ENCODE measurements at places on chromosomes 7 and 10.

DNA sequence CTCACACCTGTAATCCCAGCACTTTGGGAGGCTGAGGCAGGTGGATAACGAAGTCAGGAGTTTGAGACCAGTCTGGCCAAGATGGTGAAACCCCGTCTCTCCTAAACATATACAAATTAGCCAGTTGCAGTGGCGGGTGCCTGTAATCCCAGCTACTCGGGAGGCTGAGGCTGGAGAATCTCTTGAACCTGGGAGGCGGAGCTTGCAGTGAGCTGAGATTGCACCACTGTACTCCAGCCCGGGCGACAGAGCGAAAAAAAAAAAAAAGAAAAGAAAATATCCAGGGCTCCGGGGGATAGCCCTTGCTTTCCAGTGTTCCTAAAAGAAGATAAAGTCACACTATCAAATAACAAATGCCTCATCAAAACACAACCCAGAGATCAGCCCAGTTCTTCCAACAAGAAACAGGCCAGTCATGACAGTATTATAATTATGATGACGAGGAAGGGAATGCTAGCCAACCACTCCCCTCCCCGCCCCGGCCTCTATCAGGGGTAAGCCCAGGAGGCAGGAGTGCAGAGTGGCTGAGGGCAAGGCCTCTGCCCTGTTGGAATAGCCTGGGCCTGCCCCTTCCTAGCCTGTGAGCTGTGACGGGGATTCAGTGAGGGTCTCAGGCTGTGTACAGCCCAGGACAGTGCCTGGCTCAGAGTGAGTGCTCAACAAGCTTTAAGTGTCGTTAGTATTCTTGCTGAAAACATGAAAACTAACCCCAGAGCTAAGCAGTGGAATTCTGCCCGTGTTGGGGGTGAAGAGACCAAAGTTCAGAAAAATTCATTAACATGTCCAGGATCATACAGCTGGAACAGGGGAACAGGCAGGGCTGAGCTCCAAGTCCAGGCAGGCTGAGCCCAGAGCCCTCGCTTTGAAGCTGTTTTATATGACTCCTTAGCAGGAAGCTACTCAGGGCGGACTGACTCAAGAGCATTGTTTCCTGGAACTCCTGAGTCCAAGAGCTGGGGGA is 54.3 kb downstream of the FAM241B start:
- no peaks in the 10 kb centered on the region for H3K36me3 ChIP-seq
- H3K4me1 ChIP-seq, result no peaks in the 10 kb centered on the region
- no peaks in the 10 kb centered on the region for H3K27me3 ChIP-seq
- DNase-seq, result no peak

DNA sequence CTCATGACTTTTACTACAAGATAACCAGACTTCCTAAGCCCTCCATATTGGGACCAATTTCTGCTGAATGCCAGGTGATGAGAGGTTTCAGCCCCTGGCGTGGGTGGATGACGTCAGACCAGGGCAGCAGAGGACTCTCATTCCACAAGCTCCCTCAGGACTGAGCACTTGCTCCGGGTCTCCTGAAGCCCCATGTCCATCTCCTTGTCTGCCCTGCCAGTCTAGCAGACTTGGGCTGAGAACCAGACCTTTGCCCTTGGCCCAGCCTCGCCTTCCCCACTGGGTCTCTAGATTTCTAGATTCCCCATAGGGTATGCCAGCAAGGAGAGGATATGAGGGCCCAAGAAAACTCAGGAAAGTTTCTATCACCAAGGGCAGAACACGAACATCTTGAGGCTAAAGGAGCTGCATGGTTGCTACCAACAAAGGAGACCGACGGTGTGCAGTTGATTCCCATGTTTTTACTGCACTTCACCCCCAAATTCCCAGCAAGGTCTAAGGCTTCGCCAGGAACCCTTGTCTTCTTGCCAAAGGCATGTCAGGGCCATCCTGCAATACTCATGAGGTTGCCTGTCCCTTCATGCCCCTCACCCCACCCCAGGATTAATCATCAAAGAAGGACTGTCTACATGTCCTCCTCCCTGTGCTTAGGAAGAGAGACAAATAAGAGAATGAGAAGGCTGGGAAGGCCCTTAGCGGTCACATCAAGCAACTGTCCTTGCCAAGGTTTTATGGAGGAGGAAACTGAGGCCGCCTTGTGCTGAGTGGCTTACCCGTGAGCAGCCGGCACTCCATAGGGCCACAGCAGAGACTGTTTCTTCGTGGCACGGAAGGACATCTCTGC is 96.5 kb upstream of the MACROH2A2 start:
- H3K4me1 ChIP-seq, result no peaks in the 10 kb centered on the region
- no peak for DNase-seq
- no peaks in the 10 kb centered on the region for H3K27me3 ChIP-seq
- no peaks in the 10 kb centered on the region for H3K36me3 ChIP-seq

DNA sequence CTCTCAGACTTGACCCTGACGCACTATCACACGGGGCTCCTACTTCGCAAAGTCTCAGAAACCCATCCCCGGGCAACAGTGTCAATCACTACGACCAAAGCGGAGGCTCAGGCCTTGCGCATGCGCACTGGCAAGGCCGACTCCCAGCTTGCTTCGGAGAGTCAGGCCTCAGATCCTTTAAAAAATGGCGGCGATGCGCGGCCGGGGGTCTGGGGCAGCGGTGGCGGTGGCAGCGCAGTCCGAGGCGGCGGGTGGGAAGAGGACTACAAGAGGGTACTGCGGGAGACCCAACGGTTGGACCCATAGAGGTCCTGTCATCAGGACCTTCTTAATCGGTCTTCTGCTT is 196.9 kb downstream of the ZNF716 start:
- no peak overlapping the region for H3K4me3 ChIP-seq
- no peak overlapping the region for H3K27ac ChIP-seq
- no peaks in the 10 kb centered on the region for H3K27me3 ChIP-seq

DNA sequence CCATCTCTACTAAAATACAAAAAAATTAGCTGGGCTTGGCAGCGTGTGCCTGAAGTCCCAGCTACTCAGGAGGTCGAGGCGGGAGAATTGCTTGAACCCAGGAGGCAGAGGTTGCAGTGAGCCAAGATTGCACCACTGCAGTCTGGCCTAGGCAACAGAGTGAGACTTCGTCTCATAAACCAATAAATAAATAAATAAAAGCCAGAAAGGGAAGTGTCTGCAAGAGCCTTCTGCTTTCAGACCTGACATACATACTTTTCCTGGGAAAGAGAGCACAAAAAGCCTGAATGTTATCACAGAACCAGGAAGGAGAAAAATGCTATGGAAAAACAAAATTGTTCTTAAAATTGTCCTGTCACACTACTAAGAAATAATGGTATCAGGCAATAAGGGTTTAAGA is 4.1 kb upstream of the KIF5B start:
- H3K27me3 ChIP-seq, result no peaks in the 10 kb centered on the region
- H3K27ac ChIP-seq, result no peak overlapping the region
- no peaks in the 10 kb centered on the region for H3K36me3 ChIP-seq

DNA sequence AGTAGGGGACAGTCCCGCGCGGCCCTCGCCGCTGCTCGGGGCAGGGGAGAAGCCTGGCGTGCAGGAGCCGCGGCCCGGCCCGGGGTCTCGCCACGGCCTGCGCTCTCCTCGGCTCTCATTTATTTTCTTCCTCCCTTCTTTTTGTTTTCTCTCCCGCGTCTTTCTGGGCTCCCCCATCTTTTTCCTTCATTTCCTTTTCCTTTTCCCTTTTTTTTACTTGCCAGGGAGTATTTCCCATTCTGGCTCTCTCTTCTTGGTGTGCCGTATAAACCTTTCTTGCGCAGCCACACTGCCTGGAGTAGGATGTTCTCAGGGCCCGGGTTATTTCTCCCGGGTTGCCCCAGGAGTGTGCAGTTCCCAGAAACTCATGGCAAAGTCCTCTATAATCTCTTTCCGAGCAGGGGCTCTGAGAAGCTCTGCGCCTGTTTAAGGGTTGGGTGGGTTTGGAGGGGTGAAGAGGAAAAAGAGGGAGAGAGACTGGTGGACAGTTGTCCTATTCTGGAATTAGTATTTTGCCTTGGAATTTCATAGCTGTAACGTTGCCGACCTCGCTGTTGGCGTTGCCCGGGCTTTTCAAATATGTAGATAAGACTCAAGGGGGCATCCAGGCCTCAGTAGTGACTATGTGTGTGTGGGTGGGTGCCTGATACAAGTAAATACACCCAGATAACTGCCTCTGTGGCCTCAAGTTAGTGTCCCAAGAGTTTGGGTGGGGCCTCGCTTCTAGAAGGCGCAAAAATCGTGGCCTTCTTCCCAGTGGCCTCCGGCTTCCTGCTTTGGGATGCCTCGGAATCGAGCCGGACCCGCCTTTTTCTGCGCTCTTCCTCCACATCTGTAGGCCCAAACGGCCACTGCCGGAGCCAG is 4.3 kb upstream of the ZNF503 start:
- H3K4me3 ChIP-seq, result peak overlapping the region; percentile 59
- H3K36me3 ChIP-seq, result no peaks in the 10 kb centered on the region
- DNase-seq, result peak; percentile 30
- no peaks in the 10 kb centered on the region for H3K27me3 ChIP-seq
- no peak overlapping the region for H3K27ac ChIP-seq
- peaks cover 8% of the 10 kb centered on the region for H3K4me1 ChIP-seq

DNA sequence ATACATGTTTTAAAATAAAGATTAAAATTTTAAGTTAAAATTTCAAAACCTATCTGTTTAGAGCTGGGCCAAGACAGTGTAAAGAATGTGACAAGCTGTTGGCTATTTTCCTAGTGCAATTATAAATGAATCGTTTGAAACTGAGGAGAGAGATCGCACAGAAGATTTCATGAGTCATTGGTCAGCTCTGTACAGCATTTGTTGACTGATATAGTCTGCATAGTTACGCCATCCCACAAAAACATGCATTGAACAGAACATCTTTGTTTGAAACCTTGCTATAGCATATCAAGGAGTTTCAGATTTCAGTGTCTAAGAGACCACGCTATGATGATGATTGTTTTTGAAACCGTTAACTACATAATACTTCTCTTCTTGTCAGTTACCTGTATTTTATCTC is 1.3 kb upstream of the C10orf67 start:
- no peak overlapping the region for H3K4me3 ChIP-seq
- no peak overlapping the region for H3K27ac ChIP-seq
- H3K36me3 ChIP-seq, result no peaks in the 10 kb centered on the region
- peaks cover 7% of the 10 kb centered on the region for H3K4me1 ChIP-seq

DNA sequence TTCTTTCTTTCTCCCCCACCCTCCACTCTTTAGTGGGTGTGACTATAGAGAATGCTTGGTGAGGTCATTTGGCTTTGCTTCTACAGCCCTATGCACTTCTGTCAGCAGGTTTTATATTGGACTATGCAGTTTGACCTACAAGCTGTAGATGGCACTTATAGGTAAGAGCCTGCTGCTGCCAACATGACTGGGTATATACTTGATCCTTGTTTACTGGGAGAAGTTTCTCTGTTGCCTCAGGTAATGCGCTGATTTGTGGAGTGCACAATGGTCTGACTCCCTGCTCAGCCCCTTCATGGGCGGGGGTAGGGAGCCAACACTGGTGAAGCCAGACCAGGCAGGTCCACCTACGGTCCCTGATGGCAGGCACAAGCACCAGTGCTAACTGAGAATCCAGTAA is 33.7 kb upstream of the C7orf33 start:
- H3K4me1 ChIP-seq, result no peaks in the 10 kb centered on the region
- H3K27me3 ChIP-seq, result no peaks in the 10 kb centered on the region
- H3K4me3 ChIP-seq, result no peak overlapping the region
- H3K27ac ChIP-seq, result no peak overlapping the region
- H3K36me3 ChIP-seq, result no peaks in the 10 kb centered on the region

DNA sequence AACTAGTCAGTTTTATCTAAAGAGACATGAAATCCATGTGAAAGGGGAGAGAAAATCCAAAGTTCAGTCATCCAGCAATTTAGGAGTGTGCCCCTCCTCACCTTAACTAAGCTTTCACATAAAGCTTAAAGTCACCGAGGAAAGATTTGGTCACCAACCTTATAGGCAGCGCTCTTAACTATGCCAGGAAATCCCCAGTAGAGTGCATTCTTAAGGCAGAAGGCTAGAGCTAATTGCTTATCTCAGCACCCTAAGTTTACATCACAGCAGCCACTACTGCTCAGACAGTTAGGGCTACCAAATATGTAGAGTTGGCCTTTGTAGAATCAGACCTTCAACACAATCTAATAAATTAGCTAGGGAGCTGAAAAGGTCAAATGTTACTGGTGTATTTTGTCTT is 47.9 kb downstream of the MTPN start:
- no peak overlapping the region for H3K4me3 ChIP-seq
- H3K27me3 ChIP-seq, result no peaks in the 10 kb centered on the region
- no peak overlapping the region for H3K27ac ChIP-seq
- DNase-seq, result no peak

DNA sequence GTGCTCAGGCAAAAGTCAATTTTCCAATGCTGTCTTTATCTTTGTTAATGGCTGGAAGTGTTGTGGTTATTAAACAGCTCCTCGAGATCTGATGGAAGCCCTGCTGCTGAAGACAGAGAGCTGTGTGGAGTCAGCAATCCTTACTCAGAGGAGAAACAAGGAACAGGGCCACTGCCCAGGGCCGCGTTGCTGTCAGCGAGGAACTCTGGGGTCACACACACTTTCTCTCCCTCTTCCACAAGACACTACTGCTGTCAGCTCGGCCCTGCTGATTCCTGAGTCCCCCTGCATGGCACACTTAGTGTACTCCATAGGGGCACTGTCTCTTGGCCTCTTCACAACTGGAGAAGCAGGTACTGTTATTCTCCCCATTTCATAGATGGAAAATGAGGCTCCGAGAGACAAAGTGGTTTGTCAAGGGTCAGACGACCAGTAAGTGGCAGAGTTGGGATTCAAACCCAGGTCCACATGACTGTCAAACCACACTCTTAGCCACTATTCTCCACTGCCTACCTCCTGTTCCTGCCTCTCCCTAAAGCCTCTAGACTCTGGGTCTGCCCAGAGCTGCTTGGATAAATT is 29.3 kb upstream of the PDCD4 start:
- peaks cover 5% of the 10 kb centered on the region for H3K4me1 ChIP-seq
- H3K4me3 ChIP-seq, result no peak overlapping the region
- no peaks in the 10 kb centered on the region for H3K27me3 ChIP-seq

DNA sequence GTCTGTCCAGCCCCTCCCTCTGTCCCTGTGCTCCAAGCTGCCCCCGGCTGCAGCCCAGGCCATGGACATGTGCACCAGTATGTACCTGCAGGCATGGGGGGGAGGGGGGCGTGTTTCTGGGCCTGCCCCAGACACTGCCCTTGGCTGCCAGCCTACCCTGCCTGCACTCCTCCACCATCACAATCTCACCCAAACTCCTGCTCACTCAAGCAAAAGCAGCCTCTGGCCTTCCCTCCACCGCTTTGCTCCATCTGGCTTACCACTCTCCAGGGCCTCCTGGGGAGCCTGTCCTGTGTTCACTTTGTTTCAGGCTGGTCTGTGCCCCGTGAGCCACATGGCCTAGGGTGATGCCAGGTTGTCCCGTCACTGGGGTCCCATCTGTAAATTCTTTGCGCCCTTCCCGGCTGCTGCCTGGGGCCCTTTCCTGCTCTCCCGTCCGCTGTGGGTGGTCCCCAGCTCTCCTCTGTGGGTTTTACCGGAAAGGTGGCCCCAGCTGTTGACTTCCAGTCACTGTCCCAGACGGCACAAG is 33.3 kb upstream of the PPIF start:
- no peak for DNase-seq
- H3K36me3 ChIP-seq, result peaks cover 71% of the 10 kb centered on the region
- no peaks in the 10 kb centered on the region for H3K27me3 ChIP-seq
- H3K4me3 ChIP-seq, result no peak overlapping the region
- H3K27ac ChIP-seq, result no peak overlapping the region

Measured in neuronal stem cell (in vitro differentiated cells).